ENCODE measurements at places on chromosomes 2 and 18. TPM values are rescaled to one million over a fixed set of nuclear protein-coding genes. Genes with fewer than 3 reads are reported as not detected.

Gene CYRIA
- total RNA-seq = 29.2 TPM

Gene TEKT4
- total RNA-seq = not detected

Gene TTC39C
- 2.3 TPM for total RNA-seq

Gene BCL2L11
- total RNA-seq = 7.1 TPM

Gene ZSWIM2
- not detected for total RNA-seq

Gene TMEM247
- total RNA-seq = not detected

Gene ALPG
- not detected for total RNA-seq

Gene PFN4
- total RNA-seq = 0.30 TPM

Gene EVX2
- not detected for total RNA-seq

Gene UXS1
- 37.0 TPM for total RNA-seq

Gene SCN7A
- under 0.01 TPM for total RNA-seq

Gene ICA1L
- 1.6 TPM for total RNA-seq

Gene RIT2
- total RNA-seq = not detected

Gene CAPN10
- 20.1 TPM for total RNA-seq

Gene CGREF1
- 4.7 TPM for total RNA-seq

Gene FBXO41
- total RNA-seq = 0.46 TPM

Gene CCDC74A
- 4.9 TPM for total RNA-seq

Gene ELOA2
- not detected for total RNA-seq

Gene B3GNT7
- under 0.01 TPM for total RNA-seq

Gene MTA3
- 21.1 TPM for total RNA-seq

Gene ALLC
- not detected for total RNA-seq

Gene UCN
- total RNA-seq = 0.46 TPM

Gene TEX44
- total RNA-seq = not detected

Gene INHBB
- under 0.01 TPM for total RNA-seq

Gene FOXD4L1
- total RNA-seq = not detected

Gene PUM2
- total RNA-seq = 29.6 TPM

Gene OSR1
- not detected for total RNA-seq

Gene STON1
- 11.0 TPM for total RNA-seq

Gene LRATD1
- not detected for total RNA-seq

Gene CHRNA1
- 0.97 TPM for total RNA-seq

Gene ETAA1
- total RNA-seq = 16.0 TPM

Gene CPS1
- total RNA-seq = 0.65 TPM

Gene LRP2
- total RNA-seq = not detected

Gene CCDC85A
- 20.5 TPM for total RNA-seq

Gene IRS1
- under 0.01 TPM for total RNA-seq

Gene SLC14A1
- total RNA-seq = 1.5 TPM

Gene NT5DC4
- not detected for total RNA-seq

Gene B4GALT6
- 7.8 TPM for total RNA-seq

Gene LIMS4
- 18.1 TPM for total RNA-seq

Gene STK36
- 7.1 TPM for total RNA-seq

Gene TRPM8
- total RNA-seq = 0.15 TPM

Gene DPP4
- 69.3 TPM for total RNA-seq
